ENCODE measurements at places on chromosomes 7 and 10.
A peak's percentile ranks its signal among the peaks of the same experiment; 100 is the strongest.

- DNase-seq, result no peak
These were observed 105.2 kb upstream of the PFKP start for GRCh38 chr10:2962194-2962593.

DNA sequence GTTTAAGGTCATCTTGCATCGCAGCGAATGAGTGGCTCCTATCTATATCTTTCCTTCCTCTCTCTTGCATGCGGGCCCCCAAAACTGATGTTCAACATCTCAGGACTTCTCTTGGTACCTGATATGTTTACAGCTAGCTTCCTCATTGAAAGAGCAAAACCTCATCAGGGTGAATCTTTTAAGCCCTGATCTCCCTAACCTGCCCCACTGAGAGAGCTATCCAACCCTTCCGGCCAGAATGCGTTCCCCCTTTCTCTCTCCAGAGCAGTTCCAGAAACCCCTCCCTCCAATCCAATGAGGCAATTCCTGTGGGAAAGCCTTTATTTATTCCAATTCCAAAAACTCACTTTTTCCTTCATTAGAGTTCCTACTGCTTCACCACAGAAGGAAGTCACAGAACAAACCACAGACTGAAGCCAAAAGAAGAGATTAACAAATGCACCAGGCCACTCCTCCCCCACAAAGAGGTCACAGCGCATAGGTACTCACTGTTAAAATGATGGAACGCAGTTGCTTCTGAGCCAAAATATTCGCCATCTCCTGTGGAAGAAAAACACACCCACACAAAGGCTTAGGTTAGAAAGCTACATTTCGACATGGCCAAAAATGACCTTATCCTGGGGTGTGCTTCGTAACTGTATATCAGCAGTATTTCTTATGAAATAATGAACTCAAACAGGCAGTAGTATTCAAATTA lies 232.4 kb downstream of the ELMO1 start:
- no peak for DNase-seq

DNA sequence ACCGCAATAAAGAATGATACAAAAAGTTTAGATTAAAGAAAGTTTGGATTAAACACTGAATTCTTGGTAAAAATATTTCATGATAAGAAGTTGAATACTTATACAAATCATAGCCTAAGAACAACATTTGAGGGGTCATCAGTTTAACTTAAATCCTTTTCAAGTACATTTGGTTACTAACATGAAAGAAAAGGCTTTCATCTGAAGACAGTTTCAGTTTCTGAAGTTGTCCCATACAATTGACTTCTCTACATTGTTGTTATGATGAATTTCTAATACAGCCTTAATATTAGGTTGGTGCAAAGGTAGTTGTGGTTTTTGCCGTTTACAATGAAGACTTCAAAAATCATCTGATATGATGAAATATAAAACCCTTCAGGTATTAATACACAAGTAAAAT lies 317.5 kb upstream of the MAGI2 start:
- DNase-seq, result no peak

GRCh38 chr7:51518646-51519045 lies 202.0 kb upstream of the COBL start:
- DNase-seq, result no peak

- DNase-seq, result no peak
These were observed 638.1 kb upstream of the CNTNAP2 start for GRCh38 chr7:145478541-145478940.

DNA sequence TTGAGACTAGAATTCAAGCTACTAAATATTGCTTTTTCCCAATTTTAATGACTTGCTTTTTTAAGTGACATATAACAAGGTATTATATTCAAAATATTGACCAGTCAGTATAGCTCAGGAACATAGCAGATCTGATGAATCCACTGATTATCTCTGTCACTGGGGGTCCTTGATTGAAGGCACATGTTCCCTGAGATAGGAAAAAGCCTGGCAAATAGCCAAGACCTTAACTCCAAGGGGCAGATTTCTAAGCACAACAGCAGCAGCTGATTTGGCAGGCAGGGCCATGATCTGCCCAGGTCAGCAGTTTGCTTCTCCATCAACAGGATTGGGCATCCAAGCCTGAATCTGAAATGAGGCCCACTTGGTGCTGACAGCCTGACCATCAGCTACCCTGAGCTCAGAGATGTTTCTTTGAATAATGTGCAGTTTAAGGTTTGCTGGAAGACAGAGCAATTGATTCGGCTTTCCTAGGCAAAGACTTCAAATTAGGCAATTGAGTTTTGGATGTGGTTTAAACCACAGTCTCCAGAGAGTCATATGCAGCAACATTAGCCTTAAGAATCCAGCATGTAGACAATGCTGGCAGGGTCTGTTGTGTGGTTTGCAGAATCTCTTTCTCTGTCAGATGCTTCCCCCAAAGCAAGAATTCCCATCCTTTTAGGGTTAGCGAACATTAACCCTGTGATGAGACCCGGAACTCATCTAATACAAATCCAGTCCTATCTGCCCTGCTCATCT lies 352.6 kb downstream of the ADRA2A start:
- no peak for DNase-seq

- DNase-seq, result no peak
These were observed 123.6 kb downstream of the CLEC2L start for GRCh38 chr7:139647085-139647484.

DNA sequence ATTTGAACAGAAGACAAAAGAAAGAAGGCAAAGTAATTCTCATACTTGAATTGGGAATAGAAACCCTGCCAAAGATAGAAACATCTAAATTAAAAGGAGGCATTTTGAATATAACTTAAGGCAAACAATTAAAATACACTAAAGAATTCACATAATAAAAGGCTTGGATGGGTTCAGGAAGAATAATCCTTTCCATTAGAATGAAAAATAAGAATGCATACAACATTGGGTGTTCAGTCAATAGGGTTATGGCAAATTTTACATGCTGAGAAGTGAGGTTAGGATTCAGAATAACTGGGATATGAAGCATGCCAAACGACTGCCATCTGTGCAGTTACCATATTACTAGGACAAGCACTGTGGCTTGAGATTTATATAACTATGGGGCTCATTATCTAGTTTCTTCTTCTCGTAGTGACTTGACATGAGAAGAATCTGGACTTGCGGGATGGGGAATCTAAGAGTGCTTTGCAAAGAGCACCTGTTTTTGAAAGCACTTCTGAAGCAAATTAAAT lies 326.5 kb downstream of the THSD7A start:
- DNase-seq, result no peak

DNA sequence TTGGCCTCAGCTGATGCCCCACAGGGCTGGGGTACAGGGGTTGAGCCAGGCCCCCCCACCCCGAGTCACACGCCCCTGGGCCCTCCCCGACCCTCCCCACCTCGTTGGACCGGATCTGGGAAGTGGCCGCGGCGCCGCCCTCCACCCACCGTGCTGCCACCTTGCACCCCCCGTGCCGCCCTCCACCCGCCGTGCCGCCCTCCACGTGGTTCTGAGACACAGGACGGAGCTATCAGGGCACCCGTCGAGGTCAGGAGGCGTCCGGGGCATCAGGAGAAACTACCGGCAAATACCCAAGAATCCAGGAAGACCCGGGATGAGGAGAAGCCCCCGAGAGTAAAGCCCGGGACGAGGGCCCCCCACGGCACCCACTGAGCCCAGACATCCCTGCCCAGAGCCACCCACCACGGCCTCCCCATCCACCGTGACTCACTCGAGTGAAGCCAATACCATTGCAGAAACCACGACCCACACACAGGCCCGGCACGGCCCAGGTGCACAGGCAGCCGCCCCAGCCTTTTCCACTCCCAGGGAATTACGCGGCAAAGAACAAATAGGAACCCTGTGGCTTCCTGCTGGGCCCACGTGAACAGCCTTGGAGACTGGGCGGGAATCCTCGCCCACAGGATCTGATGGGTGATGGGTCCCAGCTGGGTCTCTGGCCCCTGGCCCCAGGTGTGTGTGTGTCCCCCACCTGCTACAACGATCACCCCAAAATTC lies 34.0 kb downstream of the ADAP1 start:
- peak; percentile 3 for DNase-seq

DNA sequence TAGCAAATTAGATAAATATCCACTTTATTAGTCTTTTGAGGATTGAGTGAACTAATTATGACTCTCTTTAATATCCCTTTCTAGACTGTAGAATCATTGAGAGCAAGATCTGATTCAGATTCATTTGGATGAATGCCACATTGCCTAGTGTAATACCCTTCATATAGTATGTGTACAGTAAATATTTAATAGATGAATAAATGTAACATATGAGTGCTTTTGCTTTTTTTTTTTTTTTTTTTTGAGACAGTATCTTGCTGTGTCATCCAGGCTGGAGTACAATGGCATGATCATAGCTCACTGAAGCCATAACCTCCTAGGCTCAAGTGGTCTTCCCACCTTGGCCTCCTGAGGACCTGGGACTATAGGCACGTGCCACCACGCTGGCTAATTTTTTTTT lies 14.8 kb downstream of the SAMD8 start:
- no peak for DNase-seq

DNA sequence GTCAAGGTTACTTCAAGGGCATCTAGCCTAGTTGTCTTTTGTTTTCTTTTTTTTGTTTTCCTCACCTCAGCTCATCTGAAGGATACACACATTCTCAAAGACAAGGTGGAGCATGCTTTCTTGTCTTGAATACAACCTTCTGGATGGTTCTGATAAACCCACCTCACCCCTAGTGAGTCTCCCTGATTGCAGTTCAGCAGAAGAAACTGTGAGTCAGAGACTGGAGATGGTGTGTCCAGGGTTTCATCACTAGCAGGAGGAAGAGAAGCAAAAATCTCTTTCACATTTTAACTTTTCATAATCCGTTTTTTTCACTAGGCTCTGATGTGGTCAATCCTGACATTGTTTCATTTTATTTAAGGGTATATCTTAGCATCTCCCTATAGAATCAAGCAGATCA lies 143.0 kb upstream of the NRBF2 start:
- no peak for DNase-seq

- DNase-seq, result no peak
These were observed 45.6 kb upstream of the TES start for GRCh38 chr7:116164552-116165306.

DNA sequence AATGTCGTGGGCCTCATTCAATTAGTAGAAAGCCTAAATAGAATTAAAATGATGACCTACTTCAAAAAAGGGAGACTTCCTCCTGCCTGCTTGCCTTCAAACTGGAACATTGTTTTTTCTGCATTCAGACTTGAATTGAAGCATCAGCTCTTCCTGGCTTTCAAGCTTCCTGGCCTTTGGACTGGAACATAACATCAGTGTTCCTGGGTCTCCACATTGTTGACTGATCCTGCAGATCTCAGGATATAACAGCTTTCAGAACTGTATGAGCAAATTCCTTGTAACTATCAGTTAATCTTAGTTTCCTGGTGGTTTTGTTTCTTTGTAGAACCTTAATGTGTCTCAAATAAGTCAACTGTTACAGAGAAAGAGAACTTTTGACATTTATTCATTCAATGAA lies 18.6 kb downstream of the MAGI2 start:
- no peak for DNase-seq

DNA sequence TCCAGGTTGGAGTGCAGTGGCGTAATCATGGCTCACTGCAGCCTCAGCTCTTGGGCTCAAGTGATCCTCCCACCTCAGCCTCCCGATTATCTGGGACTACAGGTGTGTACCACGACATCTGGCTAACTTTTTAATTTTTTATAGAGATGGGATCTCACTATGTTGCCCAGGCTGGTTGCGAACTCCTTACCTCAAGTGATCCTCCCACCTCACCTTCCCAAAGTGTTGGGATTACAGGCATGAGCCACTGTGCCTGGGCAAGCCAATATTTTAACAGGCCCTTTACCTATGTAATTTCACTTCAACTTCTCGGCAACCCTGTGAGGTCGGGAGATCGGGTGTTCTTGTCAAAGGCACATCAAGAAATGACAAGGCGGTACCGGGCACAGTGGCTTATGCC lies 146.3 kb downstream of the CUX1 start:
- no peak for DNase-seq

GRCh38 chr7:51629206-51629605 lies 312.6 kb upstream of the COBL start:
- DNase-seq, result no peak

DNA sequence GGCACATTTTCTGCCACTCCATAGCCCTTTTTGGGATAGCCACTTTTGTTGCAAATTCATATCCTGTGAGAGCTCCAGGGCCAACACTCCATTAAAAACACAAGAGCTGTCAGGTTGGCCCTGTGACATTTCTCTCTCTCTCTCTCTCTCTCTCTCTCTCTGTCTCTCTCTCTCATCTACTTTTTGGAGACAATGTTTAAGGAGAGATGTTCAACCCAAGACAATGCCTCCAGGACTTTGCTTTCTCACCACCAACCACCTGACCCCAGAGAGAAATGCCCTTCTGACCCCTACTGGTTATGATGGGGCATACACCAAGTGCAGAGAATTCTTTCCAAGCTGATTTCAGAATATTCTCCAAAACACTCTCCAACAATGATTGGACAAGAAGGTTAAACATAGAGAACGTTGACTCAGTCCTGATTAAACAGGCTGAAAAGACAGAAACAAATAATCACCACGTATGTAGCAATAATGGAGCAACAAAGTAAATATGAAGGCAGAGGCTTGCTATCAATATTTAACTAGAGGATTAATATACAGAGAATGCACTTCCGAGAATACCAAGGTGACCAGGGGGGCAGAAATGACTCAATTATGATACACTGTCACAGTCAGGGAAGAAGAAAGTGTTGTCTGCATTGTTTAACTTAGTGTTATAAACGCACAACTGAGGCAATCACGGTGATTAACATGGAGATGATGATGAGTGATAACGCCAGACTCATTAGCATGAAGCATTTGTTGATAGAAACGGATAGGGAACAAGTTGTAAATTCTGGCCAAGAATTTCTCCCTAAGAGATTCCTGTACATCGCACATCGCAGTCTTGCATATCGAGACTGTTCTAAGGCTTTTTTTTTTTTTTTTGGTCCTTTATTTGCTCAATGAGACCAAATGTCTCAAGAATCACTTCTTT lies 178.5 kb downstream of the NRP1 start:
- peak; percentile 21 for DNase-seq

Measured in PC-9 (cell line).